Tibial artery (tissue), 4 donors: ENCODE measurements at places on chromosomes 5 and 9.

DNA sequence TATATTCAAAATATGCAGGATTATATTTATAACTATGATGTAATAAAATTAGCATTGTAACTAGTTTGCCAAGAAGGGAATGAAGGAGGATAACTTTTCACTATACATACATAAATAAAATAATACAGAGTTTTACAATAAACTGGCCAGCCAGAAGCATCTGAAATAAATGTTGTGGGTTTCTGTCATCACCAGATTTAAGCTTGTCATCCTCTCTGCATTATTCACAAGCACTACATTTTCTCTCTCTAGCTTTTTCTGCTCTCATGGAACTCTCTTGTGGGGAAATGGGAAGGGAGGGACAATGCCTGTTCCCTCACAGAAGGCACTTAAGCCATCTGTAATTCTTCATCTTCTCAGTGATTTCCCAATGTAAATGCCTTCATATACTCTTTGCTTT, 626.8 kb downstream of the SEMA5A start:
- no peaks in the 10 kb centered on the region for H3K36me3 ChIP-seq
- no peak overlapping the region for H3K27ac ChIP-seq
- H3K4me1 ChIP-seq: no peaks in the 10 kb centered on the region
- H3K4me3 ChIP-seq: no peak overlapping the region

DNA sequence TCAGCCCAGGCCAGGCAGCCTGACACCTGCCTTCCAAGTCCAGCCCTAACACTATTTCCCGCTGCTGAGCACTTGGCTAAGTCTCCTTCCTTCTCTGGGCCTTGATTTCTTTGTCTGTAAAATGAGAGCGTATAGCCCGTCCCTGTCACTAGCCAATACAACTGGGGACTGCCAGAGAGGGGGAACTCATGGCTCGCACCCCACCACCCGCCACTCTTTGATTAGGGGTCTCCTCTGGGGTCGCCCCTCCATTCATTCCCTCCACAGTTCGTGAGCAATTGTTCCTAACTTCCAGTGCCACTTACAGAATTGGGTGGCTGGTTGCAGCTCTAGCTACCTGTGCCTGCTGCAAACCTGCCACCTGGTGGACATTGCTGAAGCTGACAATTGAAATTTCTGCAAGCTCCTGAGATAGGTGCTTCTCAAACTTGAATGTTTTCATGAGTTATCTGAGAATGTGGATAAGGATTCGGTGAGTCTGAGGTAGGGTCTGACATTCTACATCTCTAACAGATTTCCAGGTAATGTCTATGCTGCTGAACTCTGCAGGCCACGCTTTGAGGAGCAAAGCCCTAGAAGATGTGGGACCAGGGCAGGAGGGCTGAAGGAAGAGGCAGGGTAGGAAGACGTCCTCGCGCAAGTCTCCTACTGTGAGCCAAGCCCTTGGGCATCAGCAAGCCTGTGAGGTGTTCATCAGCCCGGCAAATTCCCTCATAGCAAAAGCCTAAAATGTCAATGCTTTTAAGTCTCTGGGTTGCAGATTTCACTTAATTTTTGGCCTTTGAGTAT, 13.3 kb upstream of the RECK start:
- H3K27me3 ChIP-seq: no peaks in the 10 kb centered on the region
- H3K4me3 ChIP-seq: no peak overlapping the region
- no peaks in the 10 kb centered on the region for H3K36me3 ChIP-seq

DNA sequence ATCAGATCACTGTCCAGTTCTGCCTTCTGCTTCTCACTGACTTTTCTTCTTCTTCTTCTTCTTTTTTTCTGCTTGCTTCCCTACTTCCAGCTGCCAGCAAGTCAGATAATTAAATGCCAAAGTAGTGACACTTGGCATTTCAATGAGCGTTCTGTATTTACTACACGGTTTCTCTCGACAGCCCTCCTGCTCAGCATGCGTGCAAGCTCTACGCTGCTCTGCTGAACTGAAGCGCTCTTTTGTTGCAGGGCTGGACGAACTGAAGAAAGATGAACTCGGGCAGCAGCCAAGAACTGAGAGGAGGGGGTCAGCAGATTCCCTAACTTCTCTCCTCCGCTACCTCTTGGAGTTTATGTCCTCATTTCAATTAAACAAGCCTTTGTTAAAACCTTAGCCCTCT, 319.1 kb downstream of the GLIS3 start:
- no peak overlapping the region for H3K27ac ChIP-seq
- no peaks in the 10 kb centered on the region for H3K27me3 ChIP-seq
- H3K4me3 ChIP-seq: no peak overlapping the region
- no peaks in the 10 kb centered on the region for H3K4me1 ChIP-seq
- H3K36me3 ChIP-seq: no peaks in the 10 kb centered on the region

DNA sequence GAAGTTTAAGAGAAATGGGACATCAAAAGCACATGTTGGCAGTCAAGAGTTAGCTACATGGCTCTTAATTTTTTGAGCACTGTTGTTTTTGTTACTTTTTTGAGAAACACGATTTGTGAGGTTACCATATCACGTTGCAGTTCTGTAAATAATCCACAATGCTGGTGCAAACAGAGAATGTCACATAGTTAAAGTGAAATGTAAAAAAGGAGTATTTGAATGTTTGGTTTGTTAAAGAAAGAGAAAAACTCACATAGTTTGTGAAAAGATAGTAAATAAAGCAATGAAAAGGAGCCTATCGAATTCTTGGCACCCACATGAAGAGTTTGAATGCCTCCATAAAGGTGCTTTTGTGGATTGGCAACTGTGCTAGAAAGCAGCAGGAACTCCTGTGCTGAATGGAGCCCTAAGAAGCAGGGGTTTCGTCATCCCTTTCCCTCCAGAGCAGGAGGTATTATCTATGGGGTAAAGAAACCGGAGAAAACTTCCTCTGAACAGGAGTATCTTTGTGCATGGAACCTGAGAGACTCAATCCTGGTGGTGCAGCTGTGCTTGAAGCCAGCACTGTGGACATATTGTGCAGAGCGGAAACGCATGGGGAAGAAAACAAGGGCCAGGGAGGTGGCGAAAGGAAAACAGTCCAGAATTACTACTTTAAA, 148.5 kb upstream of the OTULINL start:
- no peak for DNase-seq
- no peak overlapping the region for H3K4me3 ChIP-seq
- H3K4me1 ChIP-seq: no peaks in the 10 kb centered on the region
- no peak overlapping the region for H3K27ac ChIP-seq

GRCh38 chr5:178769617-178770260, 39.3 kb upstream of the ZNF354A start:
- no peaks in the 10 kb centered on the region for H3K4me1 ChIP-seq
- no peak overlapping the region for H3K4me3 ChIP-seq
- H3K36me3 ChIP-seq: no peaks in the 10 kb centered on the region
- no peaks in the 10 kb centered on the region for H3K27me3 ChIP-seq
- peak; percentile 54 for DNase-seq
